Left renal cortex interstitium (tissue), 4 donors: ENCODE measurements at places on chromosomes 2 and 18. TPM values are rescaled to one million over a fixed set of nuclear protein-coding genes. Genes with fewer than 3 reads are reported as not detected.

GRCh38 chr2:159065313-159065712 lies 96.9 kb downstream of the TANC1 start:
- DNase-seq, result no peak

DNA sequence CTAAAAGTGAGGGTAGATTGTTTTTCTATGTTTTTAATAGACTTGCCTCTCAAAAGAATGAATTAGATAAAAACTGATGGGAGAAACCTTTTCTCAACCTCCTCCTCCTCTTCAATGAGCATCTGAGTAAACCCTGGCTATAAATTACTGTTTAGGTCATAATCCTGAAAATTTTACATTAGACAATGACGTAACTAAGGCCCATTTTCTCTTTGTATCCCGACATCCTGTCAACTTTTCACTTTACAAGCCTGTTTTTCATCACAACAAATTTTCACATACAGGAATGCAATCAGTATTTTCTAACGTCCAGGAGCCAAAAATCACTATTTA lies 1.3 kb downstream of the SPIRE1 start:
- no peak for DNase-seq

- DNase-seq, result peak; percentile 31
Measured at GRCh38 chr2:68466361-68466777, 725 bp downstream of the FBXO48 start.

- no peak for DNase-seq
Measured at GRCh38 chr18:66168685-66169235, 417.9 kb downstream of the CDH7 start.

GRCh38 chr2:239729681-239730566 lies 295.2 kb downstream of the NDUFA10 start:
- DNase-seq, result no peak

DNA sequence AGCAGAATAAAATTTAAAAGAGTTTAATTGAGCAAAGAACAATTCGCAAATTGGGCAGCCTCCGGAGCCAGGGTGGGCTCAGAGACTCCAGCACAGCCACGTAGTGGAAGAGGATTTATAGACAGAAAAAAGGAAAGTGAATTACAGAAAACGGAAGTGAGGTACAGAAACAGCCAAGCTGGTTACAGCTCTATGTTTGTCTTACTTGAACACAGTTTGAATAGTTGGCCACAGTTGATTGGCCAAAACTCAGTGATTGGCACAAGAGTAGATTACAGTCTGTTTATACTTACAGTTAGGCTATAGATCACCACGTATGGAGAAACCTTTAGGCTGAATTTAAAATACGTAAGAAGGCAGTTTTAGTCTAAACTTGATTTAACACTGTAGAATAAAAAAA lies 78.8 kb upstream of the NEDD4L start:
- DNase-seq, result no peak

The POTEC gene
- polyA plus RNA-seq, result 0.03 TPM

The CNTNAP5 gene
- not detected for polyA plus RNA-seq

The KLF11 gene
- polyA plus RNA-seq, result 21.7 TPM
